Activated CD4-positive, alpha-beta memory T cell treated with anti-CD3 and anti-CD28 coated beads for 36 hours (primary cell): ENCODE measurements at places on chromosomes 6 and 20.

- no peaks in the 10 kb centered on the region for H3K27me3 ChIP-seq
- no peak overlapping the region for H3K27ac ChIP-seq
- H3K4me1 ChIP-seq: peaks cover 9% of the 10 kb centered on the region
- no peak for DNase-seq
These were observed 71.1 kb downstream of the ZDHHC14 start for GRCh38 chr6:157452096-157452495.

- H3K36me3 ChIP-seq: no peaks in the 10 kb centered on the region
- no peaks in the 10 kb centered on the region for H3K4me1 ChIP-seq
- peaks cover 37% of the 10 kb centered on the region for H3K27me3 ChIP-seq
- no peak for DNase-seq
- no peak overlapping the region for H3K27ac ChIP-seq
- H3K4me3 ChIP-seq: no peak overlapping the region
These were observed 124.0 kb downstream of the PXDC1 start for GRCh38 chr6:3627501-3627900.

- H3K36me3 ChIP-seq: no peaks in the 10 kb centered on the region
- no peak overlapping the region for H3K4me3 ChIP-seq
- no peak overlapping the region for H3K27ac ChIP-seq
- no peaks in the 10 kb centered on the region for H3K27me3 ChIP-seq
These were observed 236.3 kb downstream of the BCAS1 start for GRCh38 chr20:53834062-53834442.

DNA sequence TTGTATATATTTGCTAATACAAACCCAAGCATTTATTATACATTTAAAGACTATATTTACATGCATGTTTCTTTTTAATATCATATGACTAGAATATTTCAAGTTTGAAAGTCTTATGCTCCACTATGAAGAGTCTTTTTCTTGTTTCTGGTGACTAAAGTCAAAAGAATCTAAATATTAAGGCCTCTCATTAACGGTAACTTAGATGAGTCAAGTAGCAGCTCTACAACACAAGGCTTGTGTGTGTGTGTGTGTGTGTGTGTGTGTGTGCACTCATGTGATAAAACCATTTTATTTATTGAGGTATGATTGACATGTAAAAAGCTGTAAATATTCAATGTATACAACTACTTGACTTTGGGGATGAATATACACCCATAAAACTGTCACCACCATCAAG, 275.6 kb downstream of the TFAP2B start:
- no peaks in the 10 kb centered on the region for H3K36me3 ChIP-seq
- H3K27ac ChIP-seq: no peak overlapping the region
- no peaks in the 10 kb centered on the region for H3K27me3 ChIP-seq
- H3K4me3 ChIP-seq: no peak overlapping the region
- no peak for DNase-seq

DNA sequence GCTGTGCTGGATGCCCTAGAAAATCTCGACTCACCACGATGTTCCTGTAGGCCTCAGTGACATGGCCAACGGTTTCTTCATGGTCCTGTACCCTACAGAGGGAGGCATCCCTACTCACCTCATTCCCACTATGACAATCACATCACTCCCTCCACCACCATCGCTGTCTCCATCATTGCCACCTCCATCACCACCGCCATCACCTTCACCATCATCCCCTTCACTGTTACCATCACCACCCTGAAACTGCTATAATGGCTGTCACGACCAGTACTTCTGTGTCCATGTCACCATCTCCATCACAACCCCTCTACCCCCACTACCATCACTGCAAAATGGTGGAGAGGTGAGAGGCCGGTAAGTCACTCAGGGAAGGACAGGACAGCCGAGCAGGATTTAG, 29.8 kb upstream of the MRPS18A start:
- H3K27ac ChIP-seq: no peak overlapping the region
- no peak overlapping the region for H3K4me3 ChIP-seq
- peaks cover 7% of the 10 kb centered on the region for H3K27me3 ChIP-seq

- H3K27me3 ChIP-seq: no peaks in the 10 kb centered on the region
- DNase-seq: no peak
- H3K4me1 ChIP-seq: no peaks in the 10 kb centered on the region
These were observed 28.5 kb upstream of the CITED2 start for GRCh38 chr6:139402876-139403386.

- no peak for DNase-seq
- no peak overlapping the region for H3K4me3 ChIP-seq
- H3K27me3 ChIP-seq: no peaks in the 10 kb centered on the region
- H3K27ac ChIP-seq: no peak overlapping the region
- peaks cover 13% of the 10 kb centered on the region for H3K4me1 ChIP-seq
These were observed 7.9 kb downstream of the SDCBP2 start for GRCh38 chr20:1320902-1321653.

- H3K27ac ChIP-seq: no peak overlapping the region
- no peaks in the 10 kb centered on the region for H3K4me1 ChIP-seq
- peaks cover 5% of the 10 kb centered on the region for H3K27me3 ChIP-seq
- H3K4me3 ChIP-seq: no peak overlapping the region
- no peak for DNase-seq
These were observed 226.2 kb downstream of the ERMARD start for GRCh38 chr6:169977434-169978265.

DNA sequence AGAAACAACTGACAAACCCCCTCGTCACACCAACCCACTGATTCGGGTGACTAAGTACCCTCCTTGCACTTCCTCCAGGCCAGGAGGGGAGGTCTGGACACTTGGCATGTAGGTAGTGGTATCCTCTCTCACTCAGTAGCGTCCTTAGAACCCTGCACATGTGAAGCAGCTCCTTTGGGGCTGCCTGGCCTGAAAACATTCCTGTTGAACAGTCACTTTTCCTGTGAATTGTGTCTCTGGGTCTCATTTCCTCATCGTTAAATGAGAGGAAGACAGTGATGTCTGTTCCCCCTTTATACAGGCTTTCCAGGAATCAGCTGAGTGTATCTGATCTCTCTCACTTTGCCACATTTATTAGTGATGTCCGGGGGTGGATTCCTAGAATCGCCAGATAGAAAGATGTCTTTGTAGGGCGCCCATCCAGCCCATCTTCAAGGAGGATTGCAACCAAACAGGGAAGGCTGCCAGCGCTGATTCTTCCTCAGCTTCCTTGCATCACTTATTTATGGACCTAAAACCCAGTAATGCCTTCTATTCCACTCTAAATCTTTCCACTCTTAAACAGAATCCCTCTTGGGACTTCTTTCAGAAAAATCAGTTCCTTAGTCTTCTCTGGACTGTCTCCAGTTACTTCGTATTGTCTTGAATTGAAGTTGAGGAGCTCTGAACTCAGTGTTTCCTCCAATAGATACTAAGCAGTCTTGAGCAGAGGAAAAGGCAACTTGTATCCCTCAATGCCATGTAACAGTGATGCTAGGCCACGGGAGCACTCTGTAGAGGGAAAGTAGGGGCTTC, 9.4 kb upstream of the POPDC3 start:
- peaks cover 2% of the 10 kb centered on the region for H3K27me3 ChIP-seq
- no peaks in the 10 kb centered on the region for H3K4me1 ChIP-seq
- no peak overlapping the region for H3K27ac ChIP-seq
- DNase-seq: no peak
- H3K4me3 ChIP-seq: no peak overlapping the region

- no peak overlapping the region for H3K27ac ChIP-seq
- H3K36me3 ChIP-seq: no peaks in the 10 kb centered on the region
- no peak overlapping the region for H3K4me3 ChIP-seq
- DNase-seq: no peak
These were observed 176.8 kb downstream of the CD83 start for GRCh38 chr6:14294270-14294951.

- no peaks in the 10 kb centered on the region for H3K4me1 ChIP-seq
- H3K4me3 ChIP-seq: no peak overlapping the region
- no peaks in the 10 kb centered on the region for H3K36me3 ChIP-seq
- no peak for DNase-seq
- no peak overlapping the region for H3K27ac ChIP-seq
These were observed 394.5 kb downstream of the PTPRT start for GRCh38 chr20:42795111-42795695.

GRCh38 chr6:17157617-17158016, 55.8 kb downstream of the STMND1 start:
- no peak overlapping the region for H3K27ac ChIP-seq
- no peak for DNase-seq
- no peak overlapping the region for H3K4me3 ChIP-seq
- no peaks in the 10 kb centered on the region for H3K36me3 ChIP-seq

GRCh38 chr6:167995302-167995701, 2.2 kb upstream of the KIF25 start:
- DNase-seq: no peak
- no peaks in the 10 kb centered on the region for H3K4me1 ChIP-seq
- no peaks in the 10 kb centered on the region for H3K36me3 ChIP-seq
- H3K27ac ChIP-seq: no peak overlapping the region

DNA sequence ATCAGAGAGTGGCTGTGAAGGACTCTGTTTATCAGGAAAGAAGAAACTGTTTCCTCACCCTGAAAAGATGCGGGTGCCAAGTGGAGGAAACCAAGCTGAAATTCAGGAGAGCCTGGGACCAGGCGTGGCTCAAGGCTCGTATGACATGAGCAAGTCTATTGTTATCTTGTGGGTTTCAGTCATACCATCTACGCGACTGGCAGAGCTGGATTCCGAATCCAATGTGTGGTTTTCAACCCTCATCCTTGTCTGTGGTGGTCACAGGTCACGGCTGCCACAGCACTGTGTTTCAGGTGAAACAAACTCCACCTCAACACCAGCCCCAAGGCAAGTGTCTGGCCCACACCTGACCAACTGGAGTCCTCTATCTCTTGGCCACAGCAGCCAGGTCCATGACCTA, 9.1 kb downstream of the MC3R start:
- H3K27me3 ChIP-seq: peaks cover 15% of the 10 kb centered on the region
- H3K4me1 ChIP-seq: no peaks in the 10 kb centered on the region
- no peak overlapping the region for H3K4me3 ChIP-seq
- H3K36me3 ChIP-seq: no peaks in the 10 kb centered on the region
- no peak overlapping the region for H3K27ac ChIP-seq

DNA sequence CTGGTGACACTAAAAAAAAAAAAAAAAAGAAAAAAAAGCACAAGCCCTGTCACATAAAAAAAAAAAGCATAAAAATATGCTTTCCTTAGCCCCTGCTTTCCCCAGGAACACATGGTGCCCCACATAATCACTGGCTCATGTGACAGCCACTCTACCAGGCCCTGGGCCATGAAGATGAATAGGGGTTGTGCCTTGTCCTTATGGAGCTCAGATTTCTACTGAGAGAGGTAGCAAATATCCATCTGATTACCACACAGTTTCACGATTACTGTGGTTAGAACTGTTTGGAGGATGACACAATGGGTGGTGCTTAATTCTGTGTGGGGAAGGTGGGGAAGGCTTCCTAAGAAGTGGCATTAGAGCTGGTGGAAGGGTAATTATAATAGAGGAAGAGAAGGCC, 9.3 kb downstream of the RAET1E start:
- no peak overlapping the region for H3K4me3 ChIP-seq
- no peak overlapping the region for H3K27ac ChIP-seq
- H3K36me3 ChIP-seq: no peaks in the 10 kb centered on the region
- DNase-seq: no peak
- peaks cover 6% of the 10 kb centered on the region for H3K27me3 ChIP-seq

- H3K27me3 ChIP-seq: no peaks in the 10 kb centered on the region
- no peaks in the 10 kb centered on the region for H3K4me1 ChIP-seq
- H3K4me3 ChIP-seq: no peak overlapping the region
- H3K36me3 ChIP-seq: no peaks in the 10 kb centered on the region
- H3K27ac ChIP-seq: no peak overlapping the region
- no peak for DNase-seq
These were observed 7.9 kb downstream of the RAB32 start for GRCh38 chr6:146551545-146551944.

- no peaks in the 10 kb centered on the region for H3K27me3 ChIP-seq
- H3K4me3 ChIP-seq: no peak overlapping the region
- no peak overlapping the region for H3K27ac ChIP-seq
These were observed 224.5 kb upstream of the AGPAT4 start for GRCh38 chr6:161498359-161498758.

DNA sequence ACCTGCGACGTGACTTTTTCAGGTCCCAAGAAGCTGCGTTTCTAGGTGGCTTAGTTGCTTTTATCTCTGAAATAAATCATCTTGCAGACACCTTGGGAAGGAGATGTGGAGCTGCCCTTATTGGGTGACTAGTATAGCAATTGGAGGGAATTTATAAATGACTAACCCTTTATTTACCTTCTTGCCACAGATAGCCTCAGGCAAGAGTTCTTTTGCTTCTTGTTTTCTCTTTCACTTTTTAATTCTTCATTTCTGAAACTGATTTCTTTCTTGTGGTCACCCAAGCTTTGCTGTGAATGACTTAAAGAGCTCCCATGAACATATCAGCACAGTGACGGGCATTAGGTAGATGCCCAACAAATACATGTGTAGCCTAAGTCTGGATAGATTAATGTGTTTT, 3.0 kb downstream of the ADGRF4 start:
- H3K27me3 ChIP-seq: peaks cover 2% of the 10 kb centered on the region
- no peaks in the 10 kb centered on the region for H3K4me1 ChIP-seq
- no peaks in the 10 kb centered on the region for H3K36me3 ChIP-seq
- H3K4me3 ChIP-seq: no peak overlapping the region

DNA sequence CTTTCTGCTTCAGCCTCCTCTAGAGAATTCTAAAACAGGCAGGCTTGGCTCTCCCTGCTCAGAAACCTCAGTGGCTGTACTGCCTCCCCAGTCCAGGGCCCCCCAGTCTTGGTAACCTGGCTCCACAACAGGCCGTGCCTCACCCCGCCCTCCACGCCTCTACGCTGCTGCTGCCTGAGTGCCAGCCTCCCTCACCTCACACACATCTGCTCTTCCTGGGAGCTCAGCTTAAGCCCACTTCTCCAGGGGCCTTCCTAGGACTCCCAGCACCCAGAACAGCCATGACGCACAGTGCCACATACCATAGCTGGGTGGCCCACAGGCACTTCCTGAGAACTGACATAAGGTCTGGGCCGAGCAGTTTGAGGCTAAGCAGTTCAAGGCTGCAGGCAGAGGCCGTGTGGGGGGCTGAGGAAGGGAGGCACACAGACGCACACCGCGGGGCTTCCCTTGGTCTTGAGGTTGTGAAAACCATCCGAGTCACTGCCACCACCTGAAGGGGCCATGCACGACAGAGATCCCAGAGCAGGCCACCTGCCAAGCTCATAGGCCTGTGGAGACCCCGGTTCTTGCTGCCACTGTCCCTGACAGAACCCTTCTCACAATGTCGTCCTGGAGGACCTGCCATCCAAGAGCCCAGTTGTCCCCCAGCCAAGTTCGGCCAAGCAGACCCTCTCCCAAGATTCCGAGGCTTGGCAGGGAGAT, 42.6 kb downstream of the DSTN start:
- peak overlapping the region; percentile 52 for H3K4me3 ChIP-seq
- H3K36me3 ChIP-seq: peaks cover 7% of the 10 kb centered on the region
- no peaks in the 10 kb centered on the region for H3K27me3 ChIP-seq
- H3K27ac ChIP-seq: peak overlapping the region; percentile 89
- DNase-seq: peak; percentile 61

GRCh38 chr6:159042003-159042825, 2.6 kb downstream of the TAGAP start:
- H3K36me3 ChIP-seq: peaks cover 67% of the 10 kb centered on the region
- DNase-seq: peak; percentile 86
- peak overlapping the region; percentile 94 for H3K4me3 ChIP-seq
- peaks cover 69% of the 10 kb centered on the region for H3K4me1 ChIP-seq
